ENCODE measurements at places on chromosomes 5 and 9.
A peak's percentile ranks its signal among the peaks of the same experiment; 100 is the strongest.

- DNase-seq: no peak
Measured at GRCh38 chr5:142427529-142427928, 102.7 kb upstream of the SPRY4 start.

DNA sequence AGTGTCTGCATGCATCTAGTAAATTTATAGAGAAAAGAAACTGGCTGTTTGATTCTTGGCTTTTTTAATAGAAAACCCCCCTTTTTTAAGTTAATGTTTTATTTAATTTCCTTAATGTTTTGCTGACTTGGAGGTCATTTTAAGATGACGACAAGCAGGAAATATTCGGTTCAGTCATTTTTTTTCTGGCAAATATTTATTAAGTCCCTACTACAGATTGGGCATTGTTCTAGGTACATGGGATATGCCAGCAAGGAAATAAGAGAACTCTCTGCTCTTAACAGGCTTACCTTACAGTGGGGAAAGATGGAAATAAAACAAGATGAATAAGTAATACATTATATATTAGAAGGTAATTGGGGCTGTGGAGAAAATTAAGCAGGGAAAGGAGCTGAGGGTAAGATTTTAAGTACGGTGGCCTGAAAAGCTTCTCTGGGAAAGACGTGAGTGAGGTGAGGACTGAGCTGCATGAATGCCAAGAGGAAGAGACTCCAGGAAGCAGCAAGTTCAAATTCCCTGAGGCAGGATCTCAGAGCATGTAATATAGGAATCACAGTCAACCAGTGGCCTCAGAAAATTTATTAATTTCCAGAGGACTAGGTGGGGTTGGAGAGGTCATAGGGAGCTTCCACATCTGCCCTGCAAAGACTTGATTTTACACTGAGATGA, 316.0 kb upstream of the DAP start:
- DNase-seq: no peak

- no peak for DNase-seq
Measured at GRCh38 chr5:77103457-77103856, 16.4 kb upstream of the ZBED3 start.

DNA sequence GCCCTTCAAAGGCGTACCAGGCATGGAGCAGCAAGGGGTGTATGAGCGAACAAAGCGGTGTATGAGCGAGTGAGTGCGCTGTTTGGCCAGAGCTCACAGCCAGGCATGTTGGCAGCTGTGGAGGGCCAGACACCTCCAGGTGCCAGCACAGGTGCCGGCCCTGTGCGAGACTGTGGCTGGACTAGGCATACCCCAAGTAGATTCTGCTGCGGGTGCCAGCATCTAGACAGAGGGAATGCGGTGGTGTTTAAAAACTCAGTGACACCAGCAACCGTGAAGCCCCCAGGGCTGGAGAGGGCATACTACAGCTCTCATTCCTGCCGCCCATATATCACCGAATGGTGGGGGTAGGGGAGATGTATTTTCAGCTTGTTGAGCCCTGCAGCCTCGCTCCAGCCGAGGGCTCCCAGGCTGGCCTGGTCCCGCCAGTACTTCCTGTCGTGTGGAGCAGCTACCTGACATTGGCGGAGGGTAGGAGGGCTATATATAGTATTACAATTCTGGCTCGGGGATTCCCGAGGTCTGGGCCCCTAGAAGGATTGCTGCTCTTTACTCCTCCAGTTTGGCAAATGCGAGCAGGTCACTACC, 1829.6 kb upstream of the NUDT12 start:
- DNase-seq: no peak

DNA sequence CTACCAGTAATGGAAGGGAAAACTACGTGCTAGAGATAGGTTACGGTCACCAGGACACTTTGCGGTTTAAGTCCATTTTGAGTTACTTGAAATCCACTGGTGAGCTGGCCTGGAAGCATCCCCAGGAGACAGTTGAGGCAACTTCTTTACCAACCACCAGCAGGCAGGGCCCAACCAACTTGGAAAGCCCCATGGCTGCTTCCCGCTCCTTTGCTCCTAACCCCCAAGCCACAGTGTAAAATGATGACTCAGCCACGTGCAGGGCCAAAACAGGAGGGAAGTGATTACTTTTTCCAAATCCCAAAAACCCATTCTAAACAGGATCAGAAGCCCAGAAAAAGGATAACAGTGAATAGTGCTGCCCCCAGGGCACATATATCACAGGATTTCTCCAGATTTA, 87.4 kb downstream of the PAX5 start:
- no peak for DNase-seq

GRCh38 chr5:81843845-81844244, 92.9 kb upstream of the SSBP2 start:
- no peak for DNase-seq

- DNase-seq: no peak
Measured at GRCh38 chr5:6748142-6748541, 34.9 kb downstream of the TENT4A start.

GRCh38 chr5:87029951-87030350, 237.7 kb upstream of the RASA1 start:
- no peak for DNase-seq

DNA sequence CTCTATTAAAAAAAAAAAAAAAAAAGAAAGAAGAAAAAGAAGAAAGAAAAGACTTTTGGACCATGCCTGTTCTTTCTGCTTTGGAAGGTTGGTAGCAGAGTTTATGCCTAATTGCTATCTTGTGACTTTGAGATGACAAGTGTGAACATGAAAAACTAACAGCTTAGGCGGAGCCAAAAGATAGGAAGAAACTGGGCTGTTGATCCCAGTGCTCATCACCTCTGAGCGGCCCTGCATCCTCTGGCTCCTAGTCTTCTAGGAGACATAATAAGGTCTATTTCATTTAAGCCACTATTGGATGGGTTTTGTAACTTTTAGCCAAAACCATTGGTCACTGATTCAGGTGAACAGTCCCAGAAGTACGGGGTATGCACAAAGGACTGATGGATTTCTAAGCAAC, 34.4 kb upstream of the ATP6V1G1 start:
- DNase-seq: no peak

DNA sequence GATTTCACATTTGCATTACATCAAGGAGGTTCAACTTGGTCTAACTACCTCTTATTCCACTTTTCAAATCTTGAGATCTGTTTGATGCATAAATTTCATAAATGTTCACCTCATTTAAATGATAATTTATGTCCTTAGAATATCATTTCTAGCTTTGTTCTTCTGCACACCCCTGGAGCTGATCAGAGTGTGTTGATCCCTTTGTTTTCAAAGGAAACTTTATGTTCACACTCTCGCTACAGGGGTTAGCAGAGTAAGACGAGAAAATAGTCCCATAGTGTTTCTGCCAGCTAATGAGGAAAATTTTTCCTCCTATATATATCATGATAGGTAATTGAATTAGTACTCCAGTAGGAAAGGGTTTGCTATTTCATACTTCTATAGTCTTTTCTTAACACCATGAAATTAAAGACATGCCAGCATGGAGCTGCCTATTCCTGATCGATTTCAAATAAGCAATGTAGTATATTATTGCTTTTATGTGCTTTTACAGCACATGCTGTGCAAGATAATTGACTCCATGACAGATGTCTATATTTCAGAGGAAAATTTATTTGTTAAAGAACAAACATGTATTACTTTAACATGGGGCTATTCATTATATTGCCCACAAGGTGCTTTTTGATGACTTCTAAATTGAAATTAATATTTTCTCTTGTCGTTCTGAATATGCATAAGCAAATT, 4.8 kb upstream of the PAM start:
- no peak for DNase-seq

GRCh38 chr5:132815454-132815853, 2.4 kb downstream of the SOWAHA start:
- no peak for DNase-seq

DNA sequence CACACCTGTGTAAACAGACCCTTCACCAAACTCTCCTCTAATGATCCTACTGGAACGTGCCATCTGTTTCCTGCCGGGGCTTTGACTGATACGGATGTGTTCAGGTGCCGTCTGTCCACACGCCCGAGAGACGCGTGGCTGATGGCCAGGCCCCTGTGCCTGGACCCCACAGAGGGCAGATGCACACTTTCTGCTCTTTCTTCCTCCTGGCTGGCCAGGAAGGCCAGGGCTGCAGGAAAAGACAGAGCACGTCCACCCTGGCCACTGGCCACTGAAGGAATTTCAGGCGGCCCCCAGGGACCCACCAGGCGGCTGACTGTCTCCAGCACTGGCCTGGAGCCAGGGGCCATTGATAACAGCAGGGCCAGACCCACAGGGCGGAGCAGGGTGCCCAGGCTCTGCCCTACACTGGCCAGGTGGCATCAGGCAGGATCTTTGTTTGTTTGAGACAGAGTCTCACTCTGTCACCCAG, 3.6 kb upstream of the ENG start:
- no peak for DNase-seq

DNA sequence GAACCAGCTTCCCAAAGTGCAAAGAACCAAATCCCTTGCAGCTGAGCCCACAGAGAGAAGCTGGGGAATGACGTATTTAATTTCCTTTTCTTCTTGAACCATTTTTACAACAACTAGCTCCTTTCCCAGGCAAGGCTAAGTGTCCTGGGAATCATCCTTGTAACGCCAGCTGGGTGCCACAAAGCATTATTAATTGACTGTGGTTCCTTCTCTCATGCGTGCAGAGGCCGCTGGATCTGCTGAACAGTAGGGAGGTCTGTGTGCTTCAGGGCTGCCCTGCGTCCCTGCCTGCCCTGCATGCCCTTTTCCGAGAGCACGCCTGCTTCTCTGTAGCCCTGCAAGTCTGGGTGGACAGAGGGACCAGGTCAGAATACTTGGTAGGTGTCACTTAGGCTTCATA, 124.1 kb upstream of the OTULINL start:
- DNase-seq: no peak

- no peak for DNase-seq
Measured at GRCh38 chr5:1272201-1272600, 22.7 kb downstream of the TERT start.

- DNase-seq: no peak
Measured at GRCh38 chr5:116510517-116510916, 64.1 kb downstream of the SEMA6A start.

DNA sequence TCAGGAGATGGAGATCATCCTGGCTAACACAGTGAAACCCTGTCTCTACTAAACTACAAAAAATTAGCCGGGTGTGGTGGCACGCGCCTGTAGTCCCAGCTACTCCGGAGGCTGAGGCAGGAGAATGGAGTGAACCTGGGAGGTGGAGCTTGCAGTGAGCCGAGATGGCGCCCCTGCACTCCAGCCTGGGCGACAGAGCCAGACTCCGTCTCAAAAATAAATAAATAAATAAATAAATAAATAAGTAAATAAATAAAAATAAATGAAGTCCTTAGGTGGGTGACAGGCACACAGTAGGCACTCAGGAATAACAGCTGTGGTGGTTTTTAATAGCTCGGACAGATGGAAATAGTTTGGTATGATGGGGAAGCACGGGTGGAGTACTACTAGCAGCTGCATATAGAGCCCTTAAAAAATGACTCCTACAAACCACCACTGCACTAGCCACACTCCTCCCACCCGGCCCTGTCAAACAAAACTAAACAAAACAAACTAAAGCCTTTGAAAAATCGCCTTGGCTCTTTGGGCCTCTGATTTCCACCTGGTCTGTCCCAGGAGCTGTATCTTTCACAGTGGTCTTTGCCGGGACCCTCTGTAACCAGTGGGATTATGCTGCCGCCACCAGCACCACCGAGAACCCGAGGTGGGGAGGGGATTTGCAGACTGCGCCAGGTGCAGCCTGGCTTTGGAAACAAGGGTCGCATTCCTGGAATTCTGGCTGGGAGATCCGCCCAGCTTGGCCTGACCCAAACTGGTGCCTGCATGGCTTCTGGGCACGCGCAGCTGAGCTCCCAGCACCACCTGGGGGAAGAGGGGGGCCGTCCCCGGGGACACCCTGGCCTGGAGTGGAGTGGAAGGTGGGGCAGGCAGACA, 5.1 kb upstream of the WDR5 start:
- no peak for DNase-seq

DNA sequence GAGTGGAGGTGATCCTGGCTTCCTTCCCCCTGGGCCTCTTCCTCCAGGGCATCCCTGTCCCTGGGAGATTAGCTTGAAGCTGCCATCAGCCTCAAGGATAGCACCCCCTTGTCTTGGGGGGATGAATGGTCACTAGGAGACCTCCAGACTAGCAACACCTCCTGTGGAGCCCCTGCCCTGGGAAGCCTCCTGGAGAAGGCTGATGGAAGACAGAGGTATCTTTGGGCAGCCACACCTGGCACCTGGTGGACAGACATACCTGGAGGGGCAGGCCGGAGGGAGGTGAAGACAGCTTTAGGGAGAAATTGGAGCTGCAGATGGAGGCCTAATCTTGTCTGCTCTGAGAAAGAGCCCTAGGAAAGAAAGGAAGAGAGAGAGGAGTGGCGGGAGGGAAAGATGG, 9.0 kb upstream of the TTLL11 start:
- DNase-seq: no peak

DNA sequence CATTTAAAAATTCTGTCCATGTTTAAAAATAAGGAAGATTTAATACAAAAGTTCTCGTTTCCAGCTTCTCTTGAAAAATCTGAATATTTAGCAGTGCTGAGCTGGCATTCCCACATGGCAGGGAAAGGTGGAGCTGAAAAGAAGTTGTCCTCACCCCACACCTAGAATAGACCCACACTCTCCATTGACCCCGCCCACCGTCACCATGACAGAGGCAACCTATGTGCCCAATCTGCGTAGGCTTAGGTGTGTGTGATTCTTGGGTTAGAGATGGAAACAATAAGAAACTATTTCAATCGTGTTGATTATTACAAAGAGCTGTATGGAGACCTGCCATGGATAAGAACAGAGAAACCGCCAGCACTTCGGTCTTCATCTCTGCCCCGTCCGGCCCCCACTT, 8.9 kb upstream of the STK32A start:
- no peak for DNase-seq

DNA sequence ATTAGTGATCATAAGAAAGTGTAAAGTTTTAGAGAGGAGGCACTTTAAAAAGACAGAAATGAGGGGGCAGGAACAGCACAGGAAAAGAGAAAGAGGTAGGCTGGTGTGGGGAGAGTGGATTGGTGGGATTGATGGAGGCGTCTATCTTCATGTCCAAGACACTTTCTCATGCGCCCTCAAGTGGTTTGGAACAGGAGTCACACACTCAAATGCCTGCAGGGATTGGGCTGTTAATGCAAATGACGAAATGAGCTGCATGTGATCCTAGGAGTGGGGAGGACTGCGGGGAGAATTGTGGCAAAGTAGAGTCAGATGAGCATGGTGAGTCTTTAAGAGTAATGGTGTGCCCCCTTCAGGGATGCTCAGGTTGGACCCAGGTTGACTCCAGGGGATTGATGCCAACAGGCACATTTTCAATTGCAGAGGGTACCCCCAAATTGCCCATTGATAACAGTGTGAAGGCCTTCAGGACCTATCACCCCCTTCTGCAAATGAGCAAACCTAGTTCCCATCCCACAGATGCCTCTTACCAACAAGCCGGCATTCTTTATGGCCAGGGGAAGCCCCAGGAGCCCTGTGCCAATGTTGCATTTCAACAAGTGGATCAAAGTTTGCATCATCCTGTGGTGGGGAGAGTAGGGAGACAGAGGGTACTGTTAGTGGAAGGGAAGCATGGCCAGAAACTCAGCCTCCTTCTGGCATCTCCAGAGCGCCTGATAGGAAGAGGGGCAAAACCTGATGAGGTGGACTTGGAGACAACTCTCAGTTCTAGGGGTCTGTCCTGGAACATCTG, 5.3 kb downstream of the SLC36A3 start:
- DNase-seq: peak; percentile 60

Measured in activated CD4-positive, alpha-beta T cell treated with anti-CD3 and anti-CD28 coated beads, Interleukin-2, amount 50 U/mL, for 16 hours (primary cell).